ENCODE measurements at places on chromosomes 11 and 22. TPM values are rescaled to one million over a fixed set of nuclear protein-coding genes. Genes with fewer than 3 reads are reported as not detected.

The JAML gene
- not detected for total RNA-seq

The IFT27 gene
- total RNA-seq = 12.0 TPM

The CD59 gene
- 427 TPM for total RNA-seq

The C11orf42 gene
- total RNA-seq = not detected

The NELL1 gene
- not detected for total RNA-seq

The ACR gene
- total RNA-seq = not detected

The MAPK8IP2 gene
- total RNA-seq = 0.43 TPM

The MMP8 gene
- total RNA-seq = not detected

The OR2AT4 gene
- total RNA-seq = not detected

The OR10A2 gene
- total RNA-seq = not detected

The TUBA8 gene
- 0.22 TPM for total RNA-seq

The NXPE1 gene
- total RNA-seq = not detected

The HTR3B gene
- total RNA-seq = not detected

The SOX6 gene
- total RNA-seq = 0.36 TPM

The DTX4 gene
- 3.0 TPM for total RNA-seq

The MUC6 gene
- not detected for total RNA-seq

The MUC5AC gene
- not detected for total RNA-seq

The PIWIL4 gene
- total RNA-seq = 0.22 TPM

The ZP1 gene
- total RNA-seq = not detected

The GAS2L1 gene
- total RNA-seq = 31.4 TPM

The SRSF8 gene
- 16.9 TPM for total RNA-seq

The PDXP gene
- total RNA-seq = 42.3 TPM

The NDUFC2 gene
- 159 TPM for total RNA-seq

The CFAP300 gene
- total RNA-seq = 0.72 TPM

The CHORDC1 gene
- total RNA-seq = 70.5 TPM

The MPZL2 gene
- total RNA-seq = 29.7 TPM

The SLC3A2 gene
- 97.4 TPM for total RNA-seq

The CDHR5 gene
- total RNA-seq = not detected

The PGA3 gene
- total RNA-seq = not detected

Measured in epithelial cell of proximal tubule (primary cell).